Stimulated activated CD8-positive, alpha-beta memory T cell treated with anti-CD3 and anti-CD28 coated beads, Interleukin-4, amount 100 ng/mL, for 1 hour (primary cell): ENCODE measurements at places on chromosomes 3 and 15.

DNA sequence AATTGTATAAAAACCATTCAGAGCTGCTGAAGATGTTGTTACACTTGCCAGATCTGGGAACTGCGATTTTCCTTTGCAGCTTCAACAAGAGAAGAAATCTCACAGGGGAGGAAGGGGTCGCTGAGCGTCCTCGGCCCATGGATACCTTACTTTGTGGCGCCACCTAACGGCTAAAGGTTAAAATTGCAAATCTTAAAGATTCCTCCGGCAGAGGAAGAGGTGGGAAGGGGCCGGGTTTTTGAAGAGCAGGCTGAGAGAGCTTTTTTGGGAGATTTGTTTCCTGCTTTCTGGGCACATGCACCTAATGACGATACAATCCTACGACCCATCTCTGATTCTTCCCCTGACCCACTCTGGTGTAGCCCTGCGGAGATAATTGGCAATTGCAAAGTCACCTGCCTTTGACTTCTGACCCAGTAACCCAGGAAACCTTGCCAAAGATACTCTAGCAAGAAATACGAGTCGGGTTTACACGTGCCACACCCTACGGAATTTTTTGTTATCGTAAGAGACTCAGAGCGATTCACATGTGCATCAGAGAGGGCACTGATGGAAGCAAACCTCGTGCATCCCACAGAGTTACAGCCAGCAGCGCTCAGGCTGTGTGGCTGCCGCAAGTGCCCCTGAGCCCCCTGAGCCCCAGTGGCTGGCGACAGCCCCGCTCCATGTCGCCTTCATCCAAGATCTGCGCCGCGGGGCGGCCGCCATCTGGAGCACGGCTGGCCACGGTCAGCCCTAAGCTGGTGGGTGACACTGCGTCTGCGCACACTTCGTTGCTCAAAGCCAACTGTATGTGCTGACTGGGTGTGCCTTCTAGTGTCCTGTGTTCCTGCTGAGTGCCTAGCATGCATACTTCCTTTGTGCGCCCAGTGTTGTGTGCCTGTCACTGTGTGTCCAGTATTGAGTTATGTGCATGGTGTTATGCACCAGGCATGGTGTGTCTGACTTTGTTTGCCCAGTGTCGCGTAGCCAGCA, 55.2 kb upstream of the CHRNA7 start:
- DNase-seq = no peak

GRCh38 chr15:50871832-50872231, 36.7 kb upstream of the AP4E1 start:
- DNase-seq = no peak

GRCh38 chr3:190032923-190033322, 87.8 kb downstream of the P3H2 start:
- DNase-seq = no peak

DNA sequence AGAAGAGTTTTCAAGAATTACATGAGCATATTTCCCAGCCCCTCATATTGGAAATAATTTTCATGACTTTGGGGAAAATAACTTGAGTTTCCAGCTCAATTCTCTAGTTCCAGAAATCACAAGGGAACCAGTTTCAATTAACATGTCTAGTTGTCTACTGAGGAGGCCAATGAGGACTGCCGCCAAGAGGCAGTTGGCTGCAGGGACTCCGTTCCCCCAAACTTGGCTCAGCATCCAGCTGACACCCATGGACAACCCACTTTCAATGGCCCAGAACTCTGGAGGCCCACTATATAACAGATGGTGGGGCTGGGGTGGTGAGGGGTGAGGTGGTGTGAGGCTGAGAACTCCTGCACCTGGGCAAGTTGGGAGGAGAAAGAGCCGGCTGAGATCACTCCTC, 86.5 kb upstream of the TNFAIP8L3 start:
- no peak for DNase-seq

- no peak for DNase-seq
Measured at GRCh38 chr3:12515631-12516030, 29.7 kb downstream of the MKRN2OS start.

DNA sequence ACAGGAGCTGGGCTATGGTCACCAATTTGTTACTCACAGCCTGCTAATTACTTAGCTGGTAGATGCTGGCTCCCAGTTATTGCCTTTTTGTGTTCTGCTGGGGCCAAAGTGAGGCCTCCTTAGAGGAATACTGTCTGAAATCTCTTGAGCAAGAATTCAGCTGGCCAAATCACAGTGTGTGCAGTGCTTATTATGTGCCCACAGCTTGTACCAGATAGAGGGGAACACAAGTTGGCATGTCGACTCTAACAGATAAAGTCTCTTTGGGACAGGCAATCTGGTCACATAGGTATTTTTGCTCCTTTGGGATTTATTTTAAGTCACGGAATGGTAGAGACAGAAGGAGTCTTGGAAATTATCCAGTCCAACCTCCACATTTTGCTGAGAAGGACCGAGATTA, 6.3 kb upstream of the TMEM212 start:
- no peak for DNase-seq

- no peak for DNase-seq
Measured at GRCh38 chr15:74997141-74997540, 1.8 kb downstream of the SCAMP5 start.

DNA sequence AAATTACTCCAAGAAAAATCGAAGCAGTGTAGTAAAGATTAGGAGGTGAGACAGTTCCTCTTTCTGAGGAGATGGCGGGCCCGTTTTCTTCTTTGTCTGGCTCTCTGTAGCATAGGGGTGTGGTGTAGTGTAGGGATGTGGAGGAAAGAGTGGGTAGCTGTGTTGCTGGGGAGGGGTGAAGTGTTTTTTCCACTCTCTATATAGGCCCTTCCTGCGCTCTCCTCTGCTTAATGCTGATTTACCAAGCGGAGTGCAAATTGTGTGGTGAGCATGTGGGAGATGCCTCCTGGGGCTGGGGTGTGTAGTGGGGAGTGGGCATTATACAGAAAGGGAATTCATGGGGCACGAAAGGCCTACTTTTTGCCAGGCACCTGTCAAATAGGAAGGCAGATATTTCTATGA, 94.9 kb downstream of the ST6GAL1 start:
- no peak for DNase-seq

DNA sequence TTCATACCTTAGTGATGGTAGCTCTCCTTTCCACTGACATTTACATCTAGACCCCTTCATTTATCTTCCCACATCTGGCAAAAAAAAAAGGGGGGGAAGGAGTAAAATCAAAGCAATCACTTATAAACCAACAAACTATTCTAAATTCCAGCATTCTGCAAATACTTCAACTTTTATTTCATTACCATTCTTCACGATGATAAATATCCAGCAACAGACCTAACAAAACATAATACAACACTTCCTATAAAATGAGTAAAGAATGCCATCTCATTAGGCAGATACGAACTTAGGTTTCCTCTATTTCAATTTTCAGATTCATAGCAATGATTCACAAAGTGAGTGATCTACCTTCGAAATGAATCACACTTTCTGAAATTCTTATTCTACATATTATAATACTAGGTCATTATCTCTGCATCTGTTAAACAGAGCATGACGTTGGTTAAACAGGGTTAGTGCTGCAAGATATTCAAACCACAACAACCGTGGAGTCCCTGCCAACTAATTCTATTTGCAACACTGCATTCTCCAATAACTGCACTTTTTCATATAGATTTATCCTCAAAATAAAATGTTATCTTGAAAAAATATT, at the start of gene LRRFIP2:
LRRFIP2 (minus strand) TSS at position 51 of the 595 bp plus-strand sequence. CDS start 25,599 bp downstream, outside the sequence.
- DNase-seq = no peak

GRCh38 chr3:129413687-129414506, 14.5 kb downstream of the EFCAB12 start:
- no peak for DNase-seq

DNA sequence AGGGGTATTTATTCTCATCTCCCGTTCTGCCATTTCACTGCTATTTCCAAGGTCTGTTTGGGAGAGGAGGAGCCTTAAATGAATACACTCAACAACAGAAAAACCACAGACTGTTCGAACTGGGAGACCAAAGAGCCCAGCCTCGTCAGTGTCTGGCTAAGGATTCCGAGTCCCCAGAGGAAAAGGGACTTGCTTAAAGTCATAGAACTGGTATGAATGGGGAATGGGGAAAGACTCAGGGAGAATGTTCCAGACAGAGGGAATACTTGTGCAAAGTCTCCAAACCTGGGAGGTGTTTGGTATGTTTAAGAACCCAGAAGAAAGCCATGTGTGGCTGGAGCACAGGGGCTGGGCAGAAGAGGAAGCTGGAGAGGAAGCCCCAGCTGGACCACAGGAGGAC, 46.9 kb downstream of the FAM43A start:
- no peak for DNase-seq

- DNase-seq = no peak
Measured at GRCh38 chr3:171390051-171390941, 69.9 kb downstream of the TNIK start.

DNA sequence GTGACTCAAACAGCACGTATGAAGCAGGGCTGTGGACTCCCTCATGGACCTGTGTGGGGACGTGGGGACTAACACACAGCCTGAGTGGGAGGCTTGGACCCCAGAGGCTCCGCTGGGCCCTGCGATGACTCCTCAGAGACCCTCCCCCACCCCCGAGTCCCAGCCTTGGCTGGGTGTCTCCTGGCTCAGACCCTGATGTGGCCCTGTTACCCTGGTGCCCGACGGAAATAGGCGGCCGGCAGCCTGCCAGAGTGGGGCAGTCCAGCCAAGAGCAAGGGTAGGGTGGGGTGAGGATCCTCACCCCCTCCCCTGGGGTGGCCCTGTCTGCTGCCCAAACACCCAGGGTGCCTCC, 15.3 kb downstream of the TNK2 start:
- DNase-seq = no peak

DNA sequence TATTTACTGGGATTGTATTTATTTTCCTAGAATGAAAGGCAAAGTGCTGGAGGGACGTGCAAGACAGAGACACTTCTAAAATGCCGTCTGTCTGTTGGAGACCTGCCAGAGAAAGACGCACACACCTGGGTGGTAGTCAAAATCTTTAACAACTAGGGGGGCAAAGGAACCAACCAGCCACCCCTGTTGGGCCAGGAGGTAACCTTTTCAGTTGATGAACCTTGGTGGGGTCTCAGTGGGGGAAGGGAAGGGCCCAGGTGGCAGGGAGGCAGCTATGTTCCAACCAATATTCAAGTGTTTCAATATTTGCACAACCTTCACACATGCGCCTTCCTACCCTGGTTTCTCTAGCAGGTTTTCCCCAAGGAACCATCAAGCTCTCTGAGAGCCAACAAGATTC, 99.0 kb downstream of the MEGF11 start:
- DNase-seq = no peak

DNA sequence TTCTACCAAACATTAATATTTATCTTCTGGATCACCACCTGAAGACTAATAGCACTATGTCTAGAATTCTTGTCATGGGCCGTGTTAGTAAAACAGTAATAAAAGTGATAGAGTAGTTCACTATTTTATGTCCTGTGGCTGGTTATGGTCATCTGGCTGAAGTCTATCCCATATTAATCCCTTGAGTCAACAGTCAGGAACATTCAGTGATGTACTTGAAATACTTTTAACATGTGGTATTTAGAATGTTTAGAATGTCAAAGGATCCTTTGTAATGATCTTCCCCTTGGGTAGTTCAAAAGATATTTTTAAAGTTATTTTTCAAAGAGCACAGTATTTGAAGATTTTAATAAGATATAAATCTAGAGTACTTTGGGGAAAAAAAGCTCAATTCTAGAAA, 117.0 kb downstream of the MBNL1 start:
- no peak for DNase-seq

GRCh38 chr15:62900071-62900802, 142.3 kb upstream of the TPM1 start:
- DNase-seq = no peak

- DNase-seq = no peak
Measured at GRCh38 chr3:111735243-111735758, 123.8 kb upstream of the PHLDB2 start.

- DNase-seq = no peak
Measured at GRCh38 chr3:30691249-30691880, 85.0 kb downstream of the TGFBR2 start.

GRCh38 chr3:60703008-60703407, 548.2 kb downstream of the FHIT start:
- DNase-seq = no peak

GRCh38 chr3:55576621-55577388, 89.7 kb upstream of the WNT5A start:
- no peak for DNase-seq

DNA sequence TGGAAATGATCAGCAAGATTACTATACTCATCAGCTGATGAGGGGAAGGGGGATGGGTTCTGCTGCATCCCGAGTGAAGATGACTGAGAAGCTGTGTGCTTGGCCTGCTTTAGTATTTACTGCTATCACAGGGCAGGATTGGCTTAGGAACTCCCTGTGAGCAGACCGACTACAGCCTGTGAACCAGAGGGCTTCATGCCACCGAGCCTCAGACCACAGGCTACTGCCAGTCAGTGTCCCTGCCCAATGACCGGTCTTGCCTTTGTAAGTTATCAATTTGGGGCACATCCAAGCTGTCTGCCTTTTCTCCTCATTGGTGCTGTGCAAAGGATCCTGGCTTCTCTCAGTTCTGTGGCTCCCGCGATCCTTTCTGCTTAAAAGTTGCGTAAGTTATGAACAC, 71.5 kb downstream of the PDCD6IP start:
- DNase-seq = no peak

DNA sequence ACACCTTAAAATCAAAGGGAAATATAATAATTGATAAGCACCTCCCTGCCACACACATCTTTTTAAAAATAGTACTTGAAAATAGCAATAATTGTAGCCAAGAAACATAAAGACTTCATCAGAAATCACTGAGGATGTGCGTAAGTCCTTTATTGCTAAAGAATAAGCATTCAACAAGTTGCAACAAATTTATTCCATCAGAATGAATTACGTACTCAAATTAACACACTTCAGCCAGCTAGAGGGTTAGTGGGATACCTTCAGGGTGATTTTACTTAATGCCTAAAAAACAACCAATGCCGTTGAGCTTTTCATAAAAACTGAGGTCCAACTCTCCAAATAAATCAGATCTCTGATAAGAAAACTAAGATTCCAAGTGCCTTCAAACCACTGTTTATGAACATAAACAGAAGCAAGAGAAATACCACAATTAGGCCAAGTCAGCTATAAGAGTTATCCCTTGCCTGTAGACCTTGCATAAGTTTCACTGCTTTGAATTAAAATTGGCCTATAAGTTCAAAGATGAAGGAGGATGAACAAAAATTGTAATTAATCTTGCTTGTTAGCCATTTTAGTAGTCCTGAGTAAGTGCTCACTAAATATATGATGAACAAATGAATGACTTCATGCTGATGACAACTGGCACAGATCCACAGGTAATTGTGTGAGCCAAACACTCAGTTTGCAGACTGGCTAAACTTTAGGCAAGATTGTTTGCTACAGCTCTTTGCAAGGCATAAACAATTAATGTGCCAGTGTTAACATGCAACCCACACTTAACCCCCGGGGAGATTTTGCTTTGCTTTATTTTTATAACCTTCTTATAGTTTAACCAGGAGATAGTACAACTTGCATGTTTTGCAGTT, 375.1 kb upstream of the THBS1 start:
- no peak for DNase-seq

DNA sequence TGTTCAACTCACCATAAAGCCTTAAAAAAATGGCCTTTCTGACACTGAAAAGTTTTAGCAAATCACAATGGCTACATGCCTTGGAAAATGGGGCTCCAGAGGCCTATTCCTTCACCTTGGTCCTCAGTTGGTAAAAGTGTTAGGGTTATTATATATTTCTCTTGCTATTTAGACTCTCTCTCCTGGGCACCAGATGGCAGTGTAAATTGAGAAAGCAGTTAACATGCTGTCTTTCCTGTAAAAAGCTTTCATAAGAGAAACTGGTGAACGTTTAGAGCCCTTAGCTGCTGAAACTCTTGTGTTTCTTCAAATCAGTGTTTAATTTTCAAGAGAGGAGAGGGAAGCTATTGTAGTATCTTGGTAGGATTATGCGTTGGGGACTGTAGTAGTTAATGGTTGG, 89.9 kb downstream of the LRTM1 start:
- no peak for DNase-seq
